ENCODE measurements at places on chromosomes 2 and 18.

GRCh38 chr2:74179063-74179865, 585 bp upstream of the MOB1A start:
- no peak for DNase-seq

GRCh38 chr2:60843006-60843405, 38.4 kb upstream of the REL start:
- DNase-seq = no peak

DNA sequence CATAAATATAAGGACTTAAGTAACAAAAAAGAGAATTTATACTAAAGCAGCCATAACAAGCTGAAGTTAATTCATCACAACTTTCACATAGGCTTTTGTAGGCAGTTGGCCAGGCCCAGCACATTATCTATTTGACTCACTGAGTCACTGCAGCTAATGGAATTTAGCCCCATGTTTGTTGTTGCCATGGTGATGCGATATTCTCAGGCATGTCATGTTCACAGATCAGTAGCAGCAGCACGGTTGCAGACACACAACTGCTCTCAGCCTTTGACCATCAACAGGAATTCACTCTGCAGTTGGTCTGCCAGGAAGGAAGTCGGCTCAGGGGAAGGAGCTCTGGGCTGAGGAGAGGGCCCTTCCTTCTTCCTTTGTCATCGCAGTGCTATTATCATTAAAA, 639.8 kb downstream of the TMEM182 start:
- DNase-seq = no peak

GRCh38 chr2:167187978-167188967, 300.0 kb downstream of the XIRP2 start:
- no peak for DNase-seq

- no peak for DNase-seq
These were observed 440.5 kb upstream of the ID2 start for GRCh38 chr2:8241317-8241716.

- DNase-seq = no peak
These were observed 32.6 kb upstream of the BCL11A start for GRCh38 chr2:60586081-60586480.

GRCh38 chr2:170929686-170930050, 615 bp downstream of the GORASP2 start:
- DNase-seq = peak; percentile 44

- no peak for DNase-seq
These were observed 5.3 kb upstream of the NPPC start for GRCh38 chr2:231931481-231931915.

DNA sequence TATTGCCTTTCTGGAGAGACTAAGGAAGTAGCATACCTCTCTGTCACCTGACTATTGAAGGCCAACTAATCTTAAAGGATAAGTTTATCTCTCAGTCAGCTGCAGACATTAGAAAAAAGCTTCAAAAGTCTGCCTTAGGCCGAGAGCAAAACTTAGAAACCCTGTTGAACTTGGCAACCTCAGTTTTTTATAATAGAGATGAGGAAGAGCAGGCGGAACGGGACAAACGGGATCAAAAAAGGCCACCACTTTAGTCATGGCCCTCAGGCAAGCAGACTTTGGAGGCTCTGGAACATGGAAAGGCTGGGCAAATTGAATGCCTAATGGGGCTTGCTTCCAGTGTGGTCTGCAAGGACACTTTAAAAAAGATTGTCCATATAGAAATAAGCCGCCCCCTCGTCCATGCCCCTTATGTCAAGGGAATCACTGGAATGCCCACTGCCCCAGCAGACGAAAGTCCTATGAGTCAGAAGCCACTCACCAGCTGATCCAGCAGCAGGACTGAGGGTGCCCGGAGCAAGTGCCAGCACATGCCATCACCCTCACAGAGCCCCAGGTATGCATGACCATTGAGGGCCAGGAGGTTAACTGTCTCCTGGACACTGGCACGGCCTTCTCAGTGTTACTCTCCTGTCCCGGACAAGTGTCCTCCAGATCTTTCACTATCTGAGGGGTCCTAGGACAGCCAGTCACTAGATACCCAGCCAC, 61.5 kb upstream of the FAM98A start:
- DNase-seq = no peak

GRCh38 chr2:32805104-32806095, 141.4 kb upstream of the LTBP1 start:
- no peak for DNase-seq

- DNase-seq = no peak
These were observed 38.4 kb downstream of the LONRF2 start for GRCh38 chr2:100283724-100284501.

- DNase-seq = no peak
These were observed 4.9 kb upstream of the TTC21B start for GRCh38 chr2:165958313-165958960.

- DNase-seq = no peak
These were observed 13.2 kb downstream of the MAP4K4 start for GRCh38 chr2:101710471-101711318.

DNA sequence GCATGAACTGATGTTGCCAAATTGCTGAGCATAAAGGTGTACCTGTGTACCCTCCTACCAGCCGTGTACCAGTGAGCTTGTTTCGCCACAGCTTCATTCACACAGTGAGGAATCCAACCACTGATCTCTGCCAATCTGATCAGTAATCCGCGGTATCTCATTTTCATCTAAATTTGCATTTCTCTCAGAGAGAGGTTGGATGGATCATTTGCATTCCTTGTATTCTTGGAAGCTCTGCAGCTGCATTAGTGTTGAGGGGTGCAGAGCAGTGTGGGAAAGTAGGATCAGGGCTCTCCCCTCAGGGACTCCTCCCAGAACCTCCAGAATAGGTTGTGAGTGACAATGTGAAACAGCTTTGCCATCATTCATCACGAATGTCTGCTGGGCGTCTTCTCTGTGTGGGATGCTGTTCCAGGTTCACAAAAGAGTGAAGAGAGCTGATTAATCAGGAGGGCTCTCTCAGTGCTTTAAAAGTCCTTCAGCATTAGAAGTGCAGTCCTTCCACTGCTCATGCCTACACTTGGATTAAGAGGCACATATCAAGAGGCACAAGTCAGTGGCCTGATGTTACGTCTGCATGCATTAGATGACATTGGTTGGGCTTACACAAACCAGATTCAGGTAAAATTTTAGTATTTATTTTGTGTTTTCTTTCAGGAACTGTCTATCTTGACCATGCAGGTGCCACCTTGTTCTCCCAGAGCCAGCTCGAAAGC, 7.5 kb downstream of the MOCOS start:
- DNase-seq = no peak

- no peak for DNase-seq
These were observed 160.5 kb downstream of the STK39 start for GRCh38 chr2:168086851-168087250.

DNA sequence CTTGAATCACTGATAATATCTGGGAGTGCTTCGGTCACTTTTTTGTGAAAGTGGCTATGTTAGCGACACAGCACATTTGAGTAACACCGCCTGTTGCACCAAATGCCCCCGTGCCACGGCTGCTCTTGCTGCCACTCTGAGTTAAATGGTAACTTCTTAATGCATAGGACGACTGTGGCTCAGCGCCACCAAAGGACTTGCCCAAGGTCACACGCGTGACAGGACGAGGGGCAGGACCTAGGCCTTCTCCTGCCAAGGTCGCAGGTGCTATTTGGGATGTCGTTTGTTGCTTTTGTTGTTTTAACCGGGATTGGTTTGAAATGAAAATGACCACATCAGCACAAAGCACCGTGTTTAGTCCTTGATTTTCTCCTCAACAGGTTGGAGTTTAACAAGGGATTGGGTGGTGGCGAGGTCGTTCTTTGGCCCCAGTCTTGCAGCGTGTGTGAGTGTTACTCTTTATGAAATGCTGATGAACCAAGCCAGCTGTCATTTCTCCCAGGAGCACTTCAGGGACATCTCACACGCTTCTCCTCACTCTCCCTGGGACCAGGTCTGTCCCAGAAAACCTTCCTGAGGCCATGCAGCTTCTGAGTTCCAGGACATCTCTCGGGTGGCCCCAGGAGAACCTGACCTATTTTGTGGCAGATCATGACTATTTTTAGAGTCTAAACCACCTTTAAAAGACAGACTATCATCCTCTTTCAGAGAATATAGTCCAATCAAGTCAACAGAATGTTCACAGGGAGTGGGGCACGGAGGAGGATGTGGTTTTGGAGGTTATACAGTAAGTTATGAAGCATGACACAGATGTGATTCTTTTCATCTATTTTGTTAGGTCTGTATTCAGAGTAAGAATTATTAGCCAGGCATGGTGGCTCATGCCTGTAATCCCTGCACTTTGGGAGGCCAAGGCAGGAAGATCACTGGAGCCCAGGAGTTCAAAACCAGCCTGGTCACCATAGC, 49.9 kb downstream of the MTCL1 start:
- no peak for DNase-seq

DNA sequence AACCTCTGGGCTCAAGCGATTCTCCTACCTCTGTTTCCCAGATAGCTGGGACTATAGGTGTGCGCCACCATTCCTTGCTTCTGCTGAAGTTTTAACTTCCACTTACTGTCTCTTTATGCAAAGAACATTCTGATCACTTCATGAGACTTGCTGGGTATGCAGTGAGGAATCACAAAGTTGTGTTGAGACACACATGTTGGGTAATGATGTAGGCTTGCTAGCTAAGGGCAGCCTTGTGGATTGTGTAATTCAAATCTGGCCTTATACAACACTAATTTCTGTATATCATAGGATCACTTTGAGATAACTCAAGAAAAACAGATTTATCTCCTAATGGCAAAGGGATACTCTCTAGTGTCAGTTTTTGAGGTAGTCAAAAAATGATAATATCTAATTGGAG, 24.2 kb downstream of the XRCC5 start:
- DNase-seq = peak; percentile 45

- no peak for DNase-seq
These were observed 101.9 kb upstream of the NRP2 start for GRCh38 chr2:205580212-205580987.

GRCh38 chr18:23548275-23548674, 38.0 kb downstream of the NPC1 start:
- DNase-seq = no peak

- no peak for DNase-seq
These were observed 41.2 kb downstream of the GALNT13 start for GRCh38 chr2:153912798-153913396.

- no peak for DNase-seq
These were observed 74.2 kb upstream of the GALNT3 start for GRCh38 chr2:165868211-165868610.

- no peak for DNase-seq
These were observed 1272.2 kb upstream of the LRRTM1 start for GRCh38 chr2:81576713-81577112.

DNA sequence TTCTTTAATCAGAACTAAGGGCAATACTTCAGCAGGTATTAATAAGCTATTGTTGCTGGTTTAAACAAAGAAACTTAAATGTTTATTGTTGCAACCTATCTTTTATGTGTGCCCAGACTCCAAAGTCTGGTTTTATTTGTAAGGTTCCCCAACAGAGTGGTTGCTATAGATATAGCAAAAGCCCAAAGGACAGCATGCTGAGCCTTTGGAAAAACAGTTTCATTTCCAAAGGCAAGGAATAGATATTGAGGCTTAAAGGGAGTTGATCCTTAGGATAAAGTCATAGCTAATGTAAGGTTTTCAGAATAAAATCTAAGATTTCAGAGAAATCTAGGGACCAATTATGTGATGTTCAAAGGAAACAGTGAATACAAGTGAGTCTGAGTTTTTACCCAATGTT, 413.2 kb upstream of the SLC14A2 start:
- no peak for DNase-seq

- DNase-seq = no peak
These were observed 287.2 kb downstream of the RDH14 start for GRCh38 chr2:18273205-18273604.

DNA sequence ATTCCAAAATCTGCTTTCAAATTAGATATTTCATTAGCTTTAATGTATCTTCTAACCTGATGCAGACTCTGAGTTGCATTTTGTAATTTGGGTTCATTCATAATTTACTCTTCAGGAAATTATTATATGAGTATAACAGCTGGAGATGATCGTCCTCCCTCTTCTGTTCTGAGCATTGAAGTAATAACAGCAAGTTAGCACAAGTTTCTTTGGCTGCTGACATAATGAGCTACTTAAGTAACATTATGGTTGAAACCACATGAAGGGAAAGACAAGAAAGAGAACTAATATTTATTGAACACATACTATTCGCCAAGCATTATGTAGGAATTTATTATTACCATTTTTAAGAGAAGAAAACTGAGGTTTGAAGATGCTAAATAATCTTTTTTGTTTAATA, 75.1 kb downstream of the CPO start:
- DNase-seq = no peak

DNA sequence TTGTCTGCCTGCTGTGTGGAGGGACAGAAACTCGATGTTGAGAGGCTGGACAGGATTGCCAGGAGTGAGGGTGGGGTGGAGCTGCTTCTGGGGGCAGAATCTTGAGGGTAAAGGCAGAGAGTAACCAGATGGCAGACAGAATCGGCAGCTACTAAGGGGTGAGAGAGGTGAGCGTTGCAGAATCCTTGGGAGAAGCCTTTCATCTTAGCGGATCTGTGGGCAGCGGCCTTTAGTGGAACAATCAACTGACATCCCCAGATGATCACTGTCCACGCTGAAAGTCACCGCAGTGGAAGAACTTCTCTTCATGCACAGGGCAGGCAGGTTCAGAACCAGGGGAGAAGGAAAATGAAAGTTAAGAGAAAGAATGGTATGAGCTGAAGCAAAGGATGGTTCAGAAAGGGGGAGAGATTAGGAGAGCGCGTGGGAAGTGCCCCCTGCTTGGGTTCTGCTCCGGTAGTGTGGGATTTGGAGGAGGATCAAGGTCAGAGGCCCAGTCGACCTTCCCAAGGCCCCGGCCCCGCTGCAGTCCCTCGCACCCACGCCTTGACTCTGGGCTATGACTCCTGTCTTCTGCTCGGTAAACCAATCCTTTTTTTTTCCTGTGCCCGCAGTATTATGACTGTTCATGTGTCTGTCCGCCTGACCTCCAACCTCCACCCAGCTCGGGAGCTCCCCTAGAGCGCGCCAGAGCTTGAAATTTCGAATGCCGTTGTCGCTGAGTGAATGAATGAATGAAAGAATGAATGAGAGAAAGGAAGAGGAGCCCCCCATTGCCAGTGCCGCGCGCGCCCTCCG, 584 bp downstream of the BOLA3 start:
- peak; percentile 78 for DNase-seq
